ENCODE measurements at places on chromosomes 4 and X.

DNA sequence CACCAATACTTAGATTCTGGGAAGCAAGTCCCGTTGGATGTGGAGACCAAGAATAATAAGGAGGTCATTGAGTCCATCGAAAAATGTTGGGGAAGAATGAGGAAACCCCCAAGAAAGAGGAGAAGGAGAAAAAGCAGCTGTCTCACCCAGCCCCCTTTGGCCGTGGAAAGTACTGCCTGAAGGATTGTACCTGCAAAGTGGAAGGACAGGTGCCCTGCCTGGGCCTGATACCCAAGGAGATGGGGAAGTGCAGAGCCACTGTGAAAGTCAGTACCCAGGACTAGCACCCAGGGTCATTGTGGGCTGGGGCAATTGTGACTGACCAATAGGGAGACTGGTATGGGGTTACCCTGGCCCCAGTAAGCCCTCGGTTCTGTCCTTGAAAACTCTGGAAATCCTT, 13.8 kb upstream of the CFAP299 start:
- DNase-seq = no peak

DNA sequence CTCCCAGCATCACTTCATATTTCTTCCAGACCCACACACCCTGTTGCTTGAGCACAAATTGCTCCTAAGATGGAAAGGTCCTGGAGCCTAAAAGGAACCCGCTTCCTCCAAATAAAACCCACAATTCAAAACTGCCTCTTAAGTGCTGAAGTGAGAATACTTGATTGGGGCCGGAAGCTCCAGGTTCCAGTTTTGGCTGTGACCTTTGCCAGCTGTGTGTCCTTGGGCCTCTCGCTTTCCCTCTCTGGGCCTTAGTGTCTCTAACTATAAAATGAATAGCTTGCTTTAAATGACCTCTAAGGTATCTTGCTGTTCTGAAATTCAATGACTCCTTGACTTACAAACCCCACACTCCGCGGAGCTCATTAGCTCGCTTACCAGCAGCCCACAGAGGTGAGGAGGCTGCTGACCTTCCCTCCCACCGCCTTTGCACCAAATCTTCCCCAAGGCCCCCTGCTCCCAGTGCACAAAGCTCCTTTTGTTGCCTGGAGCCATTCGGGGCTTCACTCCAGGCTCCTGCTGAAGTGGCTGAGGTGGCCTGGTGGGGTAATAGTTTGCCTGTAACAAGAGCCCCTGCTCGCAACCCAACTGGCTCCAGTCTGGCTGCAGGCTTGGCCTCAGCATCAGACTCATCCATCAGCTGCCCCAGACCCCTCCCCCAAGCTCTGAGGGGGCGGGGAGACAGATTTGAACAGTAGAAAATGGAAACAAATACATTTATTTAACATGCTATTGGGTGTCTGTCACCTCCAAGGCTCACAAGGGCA, 21.8 kb downstream of the STARD8 start:
- DNase-seq = no peak

- DNase-seq = no peak
Observed at GRCh38 chr4:106367072-106367471, 1.5 kb downstream of the GIMD1 start.

DNA sequence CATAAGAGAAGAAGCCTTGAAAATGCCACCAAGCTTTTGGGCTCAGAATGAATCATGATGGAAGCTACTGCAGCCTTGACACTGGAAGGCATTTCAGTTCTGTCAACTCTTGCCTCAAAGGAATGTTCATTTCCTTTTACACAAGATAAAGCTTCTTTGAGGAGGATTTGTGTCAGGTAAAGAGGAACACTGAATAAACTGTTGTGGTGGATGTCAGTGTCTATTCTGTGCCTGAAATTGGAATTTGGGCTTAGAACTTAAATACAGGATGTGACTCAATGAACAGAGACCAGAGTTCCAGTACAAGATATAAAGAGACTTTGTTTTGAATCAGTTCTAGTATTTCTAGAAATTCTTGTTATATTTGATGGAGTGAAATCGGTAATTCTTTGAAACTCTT, 313.2 kb downstream of the PACRGL start:
- DNase-seq = no peak
